CD4-positive, alpha-beta T cell treated with Interleukin-17A for 1 hour (primary cell): ENCODE measurements at places on chromosomes 1 and 21.

GRCh38 chr21:15820852-15821379 is 91.1 kb downstream of the USP25 start:
- no peak for DNase-seq

GRCh38 chr1:180255536-180256340 is 25.7 kb downstream of the LHX4 start:
- DNase-seq, result no peak

DNA sequence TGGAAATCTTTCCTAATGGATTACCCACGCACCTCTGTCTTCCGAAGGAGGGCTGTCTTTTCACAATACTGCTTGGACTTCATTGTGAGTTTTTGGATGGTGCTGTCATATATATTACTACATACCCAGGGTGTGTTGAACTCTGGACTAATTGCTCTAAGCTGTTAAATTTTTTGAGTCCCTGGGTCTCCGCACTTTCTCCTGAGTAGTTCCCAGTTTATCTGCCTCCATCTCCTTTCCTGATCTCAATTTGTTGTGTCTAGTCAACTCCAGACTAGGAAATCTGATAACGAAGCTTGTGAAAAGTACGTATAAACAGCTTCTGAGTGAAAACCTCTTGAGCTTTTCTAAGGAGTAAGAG is 211.1 kb downstream of the ROR1 start:
- no peak for DNase-seq

DNA sequence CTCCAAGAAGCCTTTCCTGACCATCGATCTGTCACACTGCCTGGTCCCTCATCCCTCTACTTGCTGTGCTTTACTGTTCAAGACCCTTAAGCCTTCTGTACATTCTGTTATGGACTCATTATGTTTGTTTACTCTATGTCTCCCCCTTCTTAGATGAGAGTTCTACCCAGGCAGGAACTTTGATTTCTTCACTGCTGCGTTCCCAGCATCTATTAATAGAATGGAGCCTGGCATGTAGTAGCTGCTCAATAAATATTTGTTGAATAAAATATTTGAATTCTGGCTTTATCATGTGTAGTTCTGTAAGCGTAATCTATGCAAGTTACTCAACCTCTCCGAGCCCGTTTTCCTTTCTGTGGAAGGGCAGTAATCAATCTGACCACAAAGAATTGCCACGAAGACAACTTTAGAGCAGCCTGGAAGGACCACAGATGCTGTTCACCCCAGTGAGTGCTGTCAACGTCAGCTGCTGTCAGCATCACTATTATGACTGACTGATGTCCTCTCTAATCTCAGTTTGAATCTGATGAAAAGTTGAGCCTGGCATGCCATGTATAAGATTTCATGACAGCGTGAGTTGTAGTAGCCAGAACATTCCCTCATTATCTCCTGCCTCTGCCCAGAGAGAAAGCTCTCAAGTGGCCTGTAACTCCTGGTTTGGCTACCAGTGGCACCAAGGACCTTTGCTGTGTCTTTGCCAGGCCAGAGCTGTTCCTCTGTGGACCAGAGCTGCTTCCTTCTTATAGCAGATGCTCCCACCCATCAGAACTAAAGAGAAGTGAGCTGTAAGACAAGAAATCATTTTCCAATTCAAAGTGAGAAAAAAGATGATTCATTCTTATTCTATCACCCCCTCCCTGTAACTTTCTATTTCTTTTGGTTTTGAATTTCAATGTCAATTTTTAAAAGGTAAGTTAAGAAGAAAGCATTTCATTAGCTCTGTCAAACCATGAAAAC is 94.5 kb downstream of the PRDM2 start:
- DNase-seq, result no peak

- DNase-seq, result no peak
These were observed 9.9 kb upstream of the RIPK4 start for GRCh38 chr21:41776778-41777177.

DNA sequence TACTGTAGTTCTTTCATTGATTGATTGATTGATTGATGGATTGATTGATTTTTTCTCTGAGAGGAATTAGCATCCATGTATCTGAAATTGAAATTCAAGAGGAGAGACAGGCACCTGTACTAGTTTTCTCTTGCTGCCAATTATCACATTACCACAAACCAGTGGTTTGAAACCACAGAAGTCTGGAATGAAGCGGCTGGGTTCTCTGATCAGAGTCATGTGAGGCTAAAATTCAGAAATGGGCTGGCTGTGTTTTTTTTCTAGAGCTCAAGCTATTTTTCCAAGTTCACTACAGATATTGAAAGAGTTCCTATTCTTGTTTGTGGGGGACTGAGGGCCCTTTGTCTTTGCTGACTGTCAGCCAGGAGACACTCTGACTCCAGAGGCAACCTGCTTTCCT is 10.0 kb downstream of the NBPF3 start:
- no peak for DNase-seq
